ENCODE measurements at places on chromosomes 6 and 20. TPM values are rescaled to one million over a fixed set of nuclear protein-coding genes. Genes with fewer than 3 reads are reported as not detected.

CLIC5 gene
- 7.2 TPM for total RNA-seq

GRCh38 chr6:6556161-6556737, 32.3 kb upstream of the LY86 start:
- H3K36me3 ChIP-seq = no peaks in the 10 kb centered on the region
- H3K27ac ChIP-seq = no peak overlapping the region
- H3K4me1 ChIP-seq = peaks cover 3% of the 10 kb centered on the region
- no peak overlapping the region for H3K4me3 ChIP-seq

KCNS1 gene
- 0.28 TPM for total RNA-seq

GRCh38 chr6:138291036-138291848, 73.0 kb upstream of the PBOV1 start:
- DNase-seq = no peak
- H3K4me1 ChIP-seq = no peaks in the 10 kb centered on the region
- no peaks in the 10 kb centered on the region for H3K36me3 ChIP-seq
- H3K27ac ChIP-seq = no peak overlapping the region
- no peak overlapping the region for H3K4me3 ChIP-seq

BCAS1 gene
- total RNA-seq = 0.09 TPM

Data from CD8-positive, alpha-beta memory T cell (primary cell).